ENCODE measurements at places on chromosomes 1 and 21.

DNA sequence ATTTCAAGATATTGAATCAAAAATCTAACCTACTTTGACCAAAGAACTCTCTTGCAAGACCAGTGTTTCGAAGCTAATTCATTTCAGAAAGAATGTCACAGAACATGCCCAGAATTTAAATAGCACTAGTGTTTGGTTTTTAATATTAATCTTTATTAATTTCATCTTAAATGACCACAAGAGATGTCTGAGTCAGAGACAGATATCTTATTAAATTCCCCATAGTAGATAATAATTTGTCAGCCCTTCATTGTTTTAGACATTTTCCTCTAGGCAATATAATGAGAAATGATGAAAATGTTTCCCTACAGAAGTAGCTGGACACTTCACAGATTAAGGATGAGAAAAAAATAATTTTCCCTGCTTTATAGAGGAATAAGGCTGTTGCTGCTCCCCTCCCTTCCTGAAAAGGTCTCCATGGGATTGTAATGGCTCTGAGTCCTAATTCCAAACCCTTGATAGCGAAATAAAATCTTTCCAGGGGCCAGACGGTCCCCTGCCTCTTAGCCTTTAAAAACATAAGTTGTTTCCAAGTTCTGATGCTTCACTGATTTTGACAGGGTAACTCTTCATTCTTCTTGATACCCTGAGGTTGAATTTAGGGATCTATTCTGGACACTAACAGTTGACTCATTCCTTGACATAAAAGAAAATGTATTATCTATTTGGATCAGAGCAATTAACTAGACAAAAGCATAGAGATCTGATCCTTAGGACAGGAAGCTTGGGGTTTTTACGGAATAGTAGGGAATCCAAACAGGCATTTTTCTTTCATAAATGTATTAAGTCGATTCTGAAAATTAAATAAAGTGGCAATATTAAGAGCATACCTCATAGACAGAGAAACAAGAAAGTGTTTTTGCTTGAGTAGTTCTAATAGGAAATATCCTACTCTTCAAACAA, 820.8 kb downstream of the BRINP3 start:
- DNase-seq: no peak

DNA sequence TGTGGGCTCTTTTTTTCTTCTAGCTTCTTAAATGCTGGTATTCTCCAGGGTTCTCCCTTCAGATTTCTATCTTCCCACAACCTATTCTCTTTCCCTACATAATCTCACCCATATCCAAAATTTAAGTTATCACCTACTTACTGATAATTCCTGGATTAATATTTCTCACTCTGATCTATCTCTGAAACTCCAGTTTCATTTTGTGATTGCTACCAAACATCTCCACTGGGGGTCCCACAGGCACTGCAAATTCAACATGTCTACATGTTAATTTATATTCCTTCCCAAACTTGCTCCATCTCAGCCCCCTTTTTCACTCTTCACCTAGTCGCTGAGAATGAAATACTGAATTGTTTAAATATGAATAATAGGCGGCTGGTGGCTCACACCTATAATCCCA, 9.9 kb upstream of the C1orf141 start:
- no peak for DNase-seq

DNA sequence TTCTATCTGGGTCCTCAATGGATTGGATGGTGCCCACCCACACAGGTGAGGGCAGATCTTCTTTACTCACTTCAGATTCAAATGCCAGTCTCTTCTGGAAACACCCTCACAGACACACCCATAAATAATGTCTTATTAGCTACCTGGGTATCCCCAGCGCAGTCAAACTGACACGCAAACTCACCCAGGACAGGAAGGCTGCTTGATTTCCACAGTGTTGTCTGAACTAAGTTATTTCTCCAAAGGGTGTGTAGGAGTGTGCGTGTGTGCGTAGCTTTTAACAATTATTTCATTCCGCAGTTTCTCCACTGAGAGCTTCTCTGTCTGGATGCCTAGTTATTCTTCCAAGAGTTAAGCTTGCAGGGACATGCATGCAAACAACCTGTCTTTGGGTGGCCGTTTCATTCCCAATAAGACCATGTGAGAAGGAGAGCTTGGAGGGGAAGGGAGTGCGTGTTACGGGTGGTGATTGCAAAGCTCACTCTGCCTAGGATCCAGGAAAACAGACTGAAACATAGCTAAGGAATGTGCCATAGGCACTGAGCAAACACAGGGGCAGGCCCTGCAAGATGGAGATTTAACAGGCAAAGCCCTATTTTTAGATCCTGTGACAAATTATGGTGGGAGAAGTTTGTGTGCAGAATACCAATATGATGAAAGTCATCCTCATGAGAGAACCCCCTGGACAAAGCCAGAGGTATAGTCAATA, 269.7 kb downstream of the DYRK1A start:
- no peak for DNase-seq

DNA sequence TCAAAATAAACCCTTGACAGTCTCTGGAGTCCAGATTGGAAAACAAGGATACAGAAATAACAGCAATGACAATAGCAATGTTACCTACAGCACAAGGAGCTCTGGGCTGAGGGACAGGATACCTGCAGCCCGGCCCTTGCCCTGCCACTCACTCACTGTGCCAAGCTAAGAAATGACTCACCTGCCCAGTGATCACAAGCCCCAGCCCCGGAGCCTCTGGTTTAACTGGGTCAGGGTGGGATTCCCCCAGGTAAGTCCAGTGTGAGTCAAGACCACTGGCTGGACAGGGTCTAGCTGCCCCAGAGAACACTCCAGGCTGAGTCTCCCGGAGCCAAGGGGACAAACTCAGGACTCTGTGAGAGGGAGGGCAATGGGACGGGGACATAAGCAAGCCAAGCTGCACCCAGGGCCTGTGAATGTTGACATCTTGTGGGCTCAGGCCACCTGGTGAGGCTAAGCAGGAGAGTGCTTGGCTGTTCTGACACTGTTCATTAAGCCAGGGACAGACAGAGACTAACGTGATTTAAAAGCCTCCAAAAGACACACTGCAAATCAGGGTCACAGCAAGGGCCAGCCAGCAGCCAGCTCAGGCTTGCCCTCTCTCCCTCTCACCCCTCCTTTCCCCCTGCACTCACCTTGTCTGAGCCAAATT, 64.1 kb downstream of the MIS18A start:
- DNase-seq: no peak

DNA sequence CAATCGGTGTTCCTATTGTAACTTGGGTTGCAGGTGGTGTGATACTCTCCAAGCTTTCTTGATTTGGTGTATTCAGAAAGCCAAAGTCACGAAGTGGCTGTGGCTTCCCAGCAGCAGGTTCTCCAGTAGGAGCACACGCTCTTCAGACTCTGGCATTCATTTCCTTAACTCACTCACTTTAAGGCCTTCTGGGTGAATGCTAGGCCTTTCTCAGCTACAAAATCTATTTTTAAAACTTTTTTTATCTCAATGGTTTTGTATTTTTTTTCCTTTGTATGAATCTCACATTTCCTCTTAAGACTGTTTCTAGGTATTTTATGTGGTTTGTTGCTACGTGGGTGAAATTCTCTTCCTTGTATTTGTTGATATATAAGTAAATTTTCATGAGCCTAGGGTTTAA, 22.9 kb upstream of the PKN2 start:
- DNase-seq: no peak

- no peak for DNase-seq
Observed at GRCh38 chr1:176241385-176242015, 34.4 kb upstream of the COP1 start.

DNA sequence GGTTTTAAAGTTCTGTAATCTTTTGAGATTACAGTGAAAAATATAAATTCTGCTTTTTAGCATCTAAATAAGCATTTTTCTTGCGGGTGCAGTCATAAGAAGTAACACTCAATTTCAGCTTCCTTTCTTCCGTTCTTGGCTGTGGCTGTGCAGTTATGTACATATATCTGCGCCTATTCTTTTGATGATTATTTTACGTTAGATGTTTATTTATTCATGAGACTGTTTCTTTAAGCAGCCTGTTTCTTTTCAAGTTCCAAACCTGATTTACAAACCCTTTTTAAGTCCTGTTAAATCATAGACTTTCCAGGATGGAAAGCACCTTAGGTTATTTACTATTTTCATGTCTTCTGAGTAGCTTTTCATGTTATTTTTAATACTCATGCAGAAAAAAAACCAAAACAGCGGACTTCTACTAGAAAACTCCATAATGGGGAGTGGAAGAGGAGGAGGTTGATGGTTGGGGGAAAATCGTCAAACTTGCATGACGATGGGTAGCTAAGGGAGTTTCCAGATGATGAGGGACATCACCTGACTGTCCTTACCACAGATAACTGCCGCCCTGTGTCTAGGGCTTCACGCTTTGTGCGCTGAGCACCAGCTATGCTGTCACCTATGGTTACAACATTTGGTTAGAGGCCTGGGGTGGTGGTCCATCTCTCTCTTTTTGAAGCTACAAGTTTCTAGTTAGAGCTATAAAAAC, 2.6 kb downstream of the PRDM2 start:
- no peak for DNase-seq

DNA sequence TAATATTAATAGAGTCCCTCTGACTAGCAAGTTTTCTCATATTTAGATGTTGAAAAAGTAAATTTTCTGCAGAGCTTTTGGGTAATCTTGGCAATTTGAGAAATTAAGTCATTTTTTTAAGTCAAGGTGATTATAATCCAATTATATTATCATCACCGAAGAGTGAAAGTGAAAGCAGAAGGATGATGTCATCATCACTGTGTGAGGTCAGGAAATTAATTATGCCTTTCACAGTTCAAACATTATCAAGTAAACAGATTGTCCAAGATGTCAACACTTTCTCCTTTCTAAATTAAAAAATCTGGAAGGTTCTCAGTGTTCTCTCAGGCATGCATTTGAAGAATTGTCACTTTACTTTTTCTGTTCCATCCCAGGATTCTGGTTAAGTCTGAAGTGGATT, 296.0 kb downstream of the TBX15 start:
- DNase-seq: no peak

GRCh38 chr1:1088029-1088800, 14.1 kb upstream of the RNF223 start:
- DNase-seq: no peak

- peak; percentile 8 for DNase-seq
Observed at GRCh38 chr21:36504067-36505058, 24.4 kb upstream of the CLDN14 start.

DNA sequence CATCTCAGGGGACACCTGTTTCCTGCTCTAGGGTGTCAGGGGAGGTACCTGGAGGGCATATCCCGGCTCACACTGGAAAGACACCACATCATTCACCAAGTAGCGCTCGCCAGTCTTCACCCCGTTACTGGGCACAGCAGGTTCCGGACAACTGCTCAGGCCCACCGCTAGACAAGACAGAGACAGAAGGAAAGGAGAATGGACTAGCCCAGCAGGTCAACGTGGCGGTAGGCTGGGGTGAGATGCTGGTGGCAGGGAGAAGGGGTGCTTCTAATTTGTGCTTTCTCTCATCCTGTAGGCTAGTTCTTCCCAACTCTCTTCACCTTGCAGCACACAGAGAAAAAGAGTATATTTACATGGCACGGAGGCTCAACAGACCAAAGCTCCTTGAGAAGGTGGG, 145.0 kb downstream of the ZSCAN20 start:
- DNase-seq: no peak

- DNase-seq: no peak
Observed at GRCh38 chr1:19557609-19558051, 72.3 kb upstream of the CAPZB start.

GRCh38 chr1:153717330-153717729, 10.5 kb upstream of the INTS3 start:
- no peak for DNase-seq

- no peak for DNase-seq
Observed at GRCh38 chr21:31666445-31667010, 7.0 kb downstream of the SOD1 start.

DNA sequence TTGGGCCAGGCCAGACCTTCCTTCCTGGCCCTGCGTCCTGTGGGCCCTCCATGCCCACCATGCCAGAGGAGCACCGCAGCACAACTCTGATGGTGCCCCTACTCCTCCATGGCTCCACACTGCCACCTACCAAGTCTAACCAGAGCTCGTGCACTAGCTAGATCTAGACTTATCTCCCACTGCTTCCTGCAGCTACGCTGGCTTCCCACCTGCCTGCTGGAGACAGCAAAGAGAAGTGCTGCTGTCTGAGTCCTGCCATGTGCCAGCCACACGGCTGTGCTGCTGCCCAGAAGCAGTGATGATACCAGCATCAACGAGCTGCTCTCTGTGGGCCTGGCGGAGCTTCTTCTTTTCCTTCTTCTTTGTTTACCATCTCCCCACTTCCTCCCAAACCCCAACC, 4.5 kb downstream of the GUCA2B start:
- DNase-seq: no peak

DNA sequence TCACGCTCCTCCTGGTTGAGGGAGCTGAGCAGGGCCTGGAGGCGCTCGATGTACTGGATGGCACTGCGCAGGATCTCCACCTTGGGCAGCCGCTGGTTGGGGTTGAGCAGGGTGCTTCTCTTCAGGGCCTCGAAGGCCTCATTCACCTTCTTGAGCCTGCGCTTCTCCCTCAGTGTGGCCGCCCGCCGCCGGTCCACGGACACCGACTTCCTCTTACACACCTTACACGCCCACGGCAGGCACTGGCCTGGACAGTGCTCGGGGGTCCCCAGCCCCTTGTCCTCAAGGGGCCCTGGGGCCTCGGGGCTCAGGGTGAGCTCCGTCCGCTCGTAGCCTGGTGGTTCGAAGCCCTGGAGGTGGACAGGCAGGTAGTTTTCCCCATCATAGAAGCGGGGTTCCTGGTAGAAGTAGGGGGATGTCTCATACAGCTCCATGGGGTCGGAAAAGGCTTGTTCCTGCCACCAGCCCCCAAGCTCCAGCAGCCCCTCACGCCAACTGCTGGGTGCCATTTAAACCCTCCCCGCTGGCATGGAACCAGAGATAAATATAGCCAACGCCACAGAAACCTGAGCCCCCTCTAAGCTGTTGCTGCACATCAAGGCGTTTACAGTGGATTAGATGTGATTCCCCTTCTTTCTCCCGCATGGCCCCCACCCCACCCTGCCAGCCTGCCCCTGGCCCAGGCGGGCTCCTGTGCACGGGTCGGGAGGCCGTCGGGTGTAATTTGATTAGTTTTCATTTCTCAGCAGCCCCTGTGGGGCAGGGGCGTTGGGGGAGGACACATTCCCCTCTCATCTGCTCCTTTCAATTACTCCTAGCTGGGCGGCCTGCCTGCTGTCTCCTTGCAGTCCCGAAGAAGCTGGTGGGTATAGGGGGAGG, at the start of gene MYOG:
TSS of gene MYOG (minus strand) at position 485 of the 879 bp plus-strand sequence. CDS start at position 434, 51 bp downstream.
- DNase-seq: no peak
